ENCODE measurements at places on chromosomes 7 and 10. TPM values are rescaled to one million over a fixed set of nuclear protein-coding genes. Genes with fewer than 3 reads are reported as not detected.

- no peak for DNase-seq
These were observed 70.9 kb upstream of the RAPGEF5 start for GRCh38 chr7:22427855-22428254.

AGR2 gene
- 179 TPM for total RNA-seq

DNA sequence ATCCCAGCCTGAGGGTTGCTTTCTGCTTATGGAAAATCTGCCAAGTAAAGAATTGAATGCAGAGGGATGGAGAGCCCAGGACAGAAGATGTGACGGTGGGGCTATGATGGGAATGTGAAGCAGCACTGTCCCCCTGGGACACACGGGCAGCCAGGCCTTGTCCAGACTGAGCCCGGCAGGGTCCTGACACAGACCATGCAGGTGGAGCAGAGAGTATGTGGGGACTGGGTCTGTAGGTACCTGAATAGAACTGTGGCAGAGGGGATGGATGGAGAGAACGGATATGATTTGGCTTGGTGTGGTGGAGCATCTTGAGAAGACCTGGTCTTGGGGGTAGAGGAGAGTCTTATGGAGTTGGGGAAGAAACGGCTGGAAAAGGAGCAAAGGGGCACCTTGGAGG lies 732 bp upstream of the LRRC18 start:
- DNase-seq: peak; percentile 42

GRCh38 chr10:58951746-58952145 lies 224.7 kb upstream of the PHYHIPL start:
- no peak for DNase-seq

ATG9B gene
- total RNA-seq: 33.8 TPM

DNA sequence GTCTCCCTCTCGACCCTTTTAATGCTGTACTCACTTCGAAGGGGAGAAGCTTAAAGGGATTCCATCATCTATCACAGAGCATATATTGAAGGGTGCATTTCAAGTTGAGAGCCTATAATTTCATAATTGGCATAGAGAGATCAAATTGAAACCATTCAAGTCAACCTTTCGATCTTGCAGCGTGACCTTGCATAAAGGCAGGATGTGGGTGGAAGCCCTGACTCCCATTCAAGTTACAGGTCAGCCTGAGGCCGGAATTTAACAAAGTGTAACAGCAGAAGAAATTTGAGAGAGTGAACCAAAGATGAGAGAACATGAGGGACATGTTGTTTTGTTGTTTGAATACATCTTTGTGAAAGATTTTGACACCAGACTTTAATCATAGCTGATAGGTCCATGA lies 195.3 kb upstream of the TPK1 start:
- no peak for DNase-seq

DNA sequence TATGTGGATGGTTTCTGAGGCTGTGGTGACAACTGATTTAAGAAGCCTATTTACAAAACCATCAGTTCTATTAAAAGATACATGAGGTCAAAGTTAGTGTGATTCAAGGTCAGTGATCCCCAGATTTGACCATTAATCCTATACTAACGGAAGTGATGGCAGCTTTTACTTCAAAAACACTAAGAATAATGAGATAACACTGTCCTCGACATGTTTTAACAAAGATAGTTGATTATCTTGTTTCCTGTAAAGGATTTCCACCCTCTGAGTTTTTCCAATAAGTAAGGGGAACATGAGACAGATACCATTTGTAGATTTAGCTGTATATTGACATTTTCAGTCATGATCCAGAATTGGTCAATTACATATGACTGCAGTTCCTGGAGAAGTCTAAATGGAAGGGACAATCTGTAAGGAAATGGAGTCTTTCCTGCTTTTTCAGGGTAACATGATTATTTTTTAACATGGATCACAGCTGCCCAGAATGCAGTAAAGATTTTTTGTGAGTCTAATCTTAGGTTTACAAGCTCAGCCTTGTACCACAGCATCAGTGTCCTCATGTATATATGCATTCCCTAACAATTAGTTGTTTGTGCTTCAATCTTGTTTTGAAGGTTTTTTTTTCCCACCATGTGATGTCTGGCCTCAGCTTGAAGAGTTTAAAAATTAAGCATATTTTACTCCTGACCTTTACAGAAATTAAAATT lies 188.0 kb downstream of the PPP1R9A start:
- DNase-seq: no peak

GRCh38 chr10:132735341-132735775 lies 50.6 kb downstream of the NKX6-2 start:
- DNase-seq: no peak

DNA sequence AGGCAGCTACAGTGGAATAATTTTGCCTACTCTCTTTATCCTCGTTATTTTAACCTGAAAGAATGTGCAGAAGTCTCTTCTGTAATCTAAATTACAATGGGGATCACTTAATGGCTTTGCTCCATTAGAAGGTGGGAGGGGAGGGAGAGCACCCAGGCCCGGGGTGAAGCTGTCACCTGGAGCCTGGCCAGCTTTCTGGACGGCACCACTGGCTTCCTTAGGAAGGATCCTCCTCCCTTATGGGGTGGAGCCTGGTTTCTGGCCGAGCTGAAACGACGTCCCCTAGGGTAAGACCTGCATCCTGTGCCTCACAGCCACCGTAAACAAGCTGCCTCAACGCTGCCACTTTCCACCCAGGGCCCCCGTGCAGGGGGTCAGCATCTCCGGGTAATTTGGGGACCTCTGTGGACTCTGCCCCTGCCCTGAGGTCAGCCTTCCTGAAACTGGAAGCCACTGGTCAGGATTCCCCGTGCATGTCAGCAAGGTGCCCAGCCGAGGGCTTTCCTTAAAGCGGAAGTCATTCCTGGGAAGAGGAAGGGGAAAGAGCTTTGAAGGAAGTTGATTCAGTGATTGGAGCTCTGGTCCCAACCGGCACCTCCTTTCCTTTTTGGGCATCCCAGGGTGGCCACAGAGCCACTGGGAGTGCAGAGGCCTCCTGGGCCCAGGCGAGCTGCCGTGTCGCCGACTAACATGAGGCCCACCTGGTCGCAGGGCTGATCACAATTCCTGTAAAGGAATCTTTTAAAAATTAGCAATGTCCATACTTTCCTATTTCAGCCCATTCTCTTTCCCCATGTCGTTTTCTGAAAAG lies 569.1 kb downstream of the DNAJB6 start:
- DNase-seq: no peak

- no peak for DNase-seq
These were observed 244.7 kb downstream of the KIF20B start for GRCh38 chr10:89946106-89946505.

DNA sequence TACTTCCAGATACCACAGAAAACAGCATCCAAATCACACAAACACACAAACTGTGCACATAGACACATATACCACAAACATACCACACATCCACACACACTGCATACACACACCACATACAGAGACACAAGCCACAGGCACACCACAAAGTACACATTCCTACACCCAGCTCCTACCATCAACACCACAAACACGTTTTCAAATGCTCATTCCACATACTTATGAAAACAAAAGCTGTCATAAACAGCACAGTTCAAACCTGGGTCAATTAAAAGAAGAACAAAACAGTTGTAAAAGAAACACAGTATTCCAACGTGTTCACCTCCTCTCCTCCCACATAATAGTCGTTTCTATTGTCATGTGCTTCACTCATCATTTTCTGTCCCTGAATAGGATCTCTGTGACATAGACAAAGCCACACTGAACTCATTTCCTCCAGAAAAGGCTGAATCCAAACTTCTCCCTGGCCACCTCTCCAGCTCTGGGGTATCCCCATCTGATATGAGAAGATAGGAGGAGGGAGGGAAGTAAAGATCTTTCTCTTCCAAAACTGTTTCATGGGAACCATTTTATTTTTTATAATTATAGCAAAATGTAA lies 89.2 kb downstream of the CXCL12 start:
- no peak for DNase-seq

C1QL3 gene
- total RNA-seq: 6.5 TPM

- no peak for DNase-seq
These were observed 2.1 kb downstream of the CNNM1 start for GRCh38 chr10:99331207-99331803.

- DNase-seq: no peak
These were observed 127.3 kb upstream of the HABP2 start for GRCh38 chr10:113425541-113425951.

NEURL1 gene
- total RNA-seq: 102 TPM

RPA3 gene
- 42.3 TPM for total RNA-seq

PNLIPRP2 gene
- 1.2 TPM for total RNA-seq

DNA sequence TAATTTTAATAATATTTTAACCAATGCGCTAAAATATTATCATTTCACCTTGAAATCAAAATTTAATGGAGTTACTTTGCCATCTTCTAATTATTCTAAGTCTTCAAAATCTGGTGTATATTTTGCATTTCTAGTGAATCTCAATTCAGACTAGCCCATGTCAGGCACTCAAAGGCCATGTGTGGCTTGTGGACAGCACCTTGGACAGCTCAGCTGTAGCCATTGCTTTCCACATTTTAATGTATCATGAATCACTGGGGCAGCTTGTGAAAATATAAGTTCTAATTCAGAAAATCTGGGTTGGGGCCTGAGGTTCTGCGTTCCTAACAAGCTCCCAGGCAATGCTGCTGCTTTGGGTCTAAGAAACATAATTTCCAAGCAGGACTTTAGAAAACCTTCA lies 57.2 kb downstream of the MGAM2 start:
- no peak for DNase-seq

GIMAP8 gene
- not detected for total RNA-seq

- no peak for DNase-seq
These were observed 47.2 kb upstream of the SLC39A12 start for GRCh38 chr10:17904564-17904963.

DNA sequence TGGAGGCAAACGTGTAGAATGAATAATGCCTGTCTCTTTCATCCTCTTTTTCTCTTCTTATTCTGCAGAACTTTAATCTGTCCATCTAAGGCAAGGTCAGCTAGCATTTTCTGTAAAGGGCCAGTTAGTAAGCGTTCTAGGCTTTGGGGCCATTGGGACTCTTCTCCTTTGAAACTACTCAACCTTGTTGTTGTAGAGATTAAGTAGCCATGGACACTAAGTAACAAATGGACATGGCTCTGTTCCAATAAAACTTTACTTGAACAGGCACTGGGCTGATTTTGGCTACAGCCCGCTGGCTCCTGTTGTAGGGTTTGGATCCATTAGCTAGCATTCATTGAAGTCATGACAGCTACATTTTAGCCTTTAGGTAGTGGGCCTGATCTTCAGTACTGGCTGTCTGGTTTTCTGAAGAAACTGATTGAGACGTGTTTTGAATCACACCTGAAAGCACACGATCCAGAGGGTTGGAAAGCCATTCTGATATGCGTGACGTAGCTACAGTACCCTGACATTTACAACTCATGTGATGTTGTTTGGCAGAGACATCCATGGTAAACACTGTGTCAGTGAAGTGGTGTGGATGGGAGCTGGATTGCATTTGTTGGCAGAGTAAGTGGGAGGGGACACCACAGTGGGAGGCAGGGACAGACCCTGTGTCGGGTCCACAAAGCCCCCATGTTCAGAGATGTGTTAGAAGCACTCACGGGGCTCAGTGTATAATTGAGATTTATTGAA lies 92.5 kb downstream of the MTPN start:
- DNase-seq: no peak

DNA sequence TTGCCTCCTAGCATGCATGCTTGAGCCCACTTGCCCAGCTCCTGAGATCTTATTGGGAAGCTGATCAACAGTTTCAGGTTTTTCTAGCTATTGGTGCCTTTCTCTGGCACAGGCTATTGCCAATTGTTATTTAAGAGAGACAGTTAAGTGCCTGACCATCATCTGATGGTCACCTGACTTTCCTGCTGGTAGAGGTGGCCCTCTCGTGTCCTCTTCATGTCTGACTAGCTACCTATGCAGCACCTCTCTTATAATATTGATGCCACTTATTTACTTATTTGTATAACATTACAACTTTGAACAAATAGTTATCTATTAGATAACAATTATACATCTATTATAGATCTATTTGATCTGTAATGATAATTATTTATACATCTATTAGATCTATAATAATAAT lies 205.9 kb upstream of the SEMA3D start:
- no peak for DNase-seq

TMEM273 gene
- not detected for total RNA-seq

GRCh38 chr10:71234004-71234894 lies 21.9 kb downstream of the UNC5B start:
- DNase-seq: no peak

DNA sequence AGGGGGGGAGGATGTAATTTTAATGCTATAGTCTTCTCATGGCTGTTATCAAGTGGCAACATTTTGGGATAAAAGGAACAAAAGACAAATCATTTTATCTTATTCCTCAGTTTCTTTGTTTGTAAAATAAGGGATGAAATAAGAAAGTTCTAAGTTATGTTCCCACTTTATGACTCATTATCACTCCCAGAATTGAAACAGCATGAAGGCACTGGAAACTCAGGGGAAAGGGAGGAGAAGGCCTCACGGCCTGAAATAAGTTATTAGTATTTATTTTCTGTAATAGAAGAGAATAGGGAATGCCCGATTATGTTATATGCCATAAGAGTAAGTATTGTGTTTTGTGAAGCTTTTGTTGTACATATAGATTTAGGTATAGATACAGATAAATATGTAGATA lies 85.0 kb upstream of the NAMPT start:
- DNase-seq: no peak

All from type B pancreatic cell (in vitro differentiated cells).